ENCODE measurements at places on chromosomes 1 and 21.

GRCh38 chr1:165759095-165759494 lies 9.6 kb downstream of the TMCO1 start:
- DNase-seq: no peak

GRCh38 chr1:44628962-44629756 lies 45.1 kb downstream of the TMEM53 start:
- DNase-seq: peak; percentile 67

DNA sequence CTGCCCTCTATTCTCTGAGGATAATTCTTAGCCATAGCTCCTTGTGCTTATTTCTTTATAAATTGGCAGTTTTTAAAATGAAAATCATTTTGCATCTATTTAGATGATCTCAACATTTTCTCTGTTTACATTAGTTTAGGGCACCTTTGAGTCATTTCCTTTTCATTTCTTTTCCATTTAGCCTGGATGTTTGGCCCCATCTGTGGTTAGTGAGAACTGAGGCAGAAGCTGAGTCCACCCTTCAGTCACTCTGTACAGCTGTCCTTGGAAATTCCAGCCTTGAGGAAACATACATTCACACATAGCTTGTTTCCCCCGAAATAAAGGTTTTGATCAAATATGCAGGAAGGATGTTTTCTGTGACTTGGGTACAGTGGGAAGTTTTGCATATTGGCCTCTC lies 123.7 kb downstream of the NTNG1 start:
- no peak for DNase-seq

DNA sequence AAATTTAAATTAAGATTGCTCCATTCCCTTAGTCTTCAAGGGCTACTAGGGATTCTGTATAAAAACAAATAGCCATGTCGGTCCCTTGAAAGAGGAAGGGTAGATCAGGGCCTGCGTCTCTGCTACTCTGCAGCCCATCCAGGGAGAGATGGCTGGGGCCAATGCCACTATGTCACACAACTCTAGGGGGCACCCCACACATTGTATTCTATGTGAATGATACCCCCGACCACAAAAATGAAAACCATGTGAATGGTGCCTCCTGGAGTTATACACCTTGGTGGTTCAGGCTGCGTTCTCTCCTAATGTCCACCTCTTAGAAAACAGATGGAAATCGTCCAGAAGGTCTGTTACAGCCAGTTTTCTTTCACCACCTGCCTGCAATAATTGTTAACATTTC lies 18.0 kb downstream of the PIK3C2B start:
- no peak for DNase-seq

DNA sequence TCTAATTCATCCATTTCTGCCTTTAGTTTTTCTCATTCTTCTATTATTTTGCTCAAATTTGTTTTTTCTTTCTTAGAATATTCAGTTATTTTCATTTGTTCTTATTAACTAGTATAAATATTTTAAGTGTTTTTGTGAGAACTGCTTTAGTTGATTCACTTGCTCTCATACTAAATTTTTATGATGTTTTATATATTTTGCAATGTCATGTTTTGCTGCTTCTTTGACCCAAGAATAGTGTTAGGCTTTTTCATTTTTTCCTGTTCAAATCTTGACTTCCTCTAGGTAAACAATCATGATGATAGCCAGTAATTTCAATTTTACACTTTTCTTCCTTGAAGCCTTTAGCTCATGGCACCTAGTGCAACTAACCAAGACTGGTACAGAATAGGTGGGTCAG lies 45.2 kb downstream of the MAN1A2 start:
- DNase-seq: no peak

DNA sequence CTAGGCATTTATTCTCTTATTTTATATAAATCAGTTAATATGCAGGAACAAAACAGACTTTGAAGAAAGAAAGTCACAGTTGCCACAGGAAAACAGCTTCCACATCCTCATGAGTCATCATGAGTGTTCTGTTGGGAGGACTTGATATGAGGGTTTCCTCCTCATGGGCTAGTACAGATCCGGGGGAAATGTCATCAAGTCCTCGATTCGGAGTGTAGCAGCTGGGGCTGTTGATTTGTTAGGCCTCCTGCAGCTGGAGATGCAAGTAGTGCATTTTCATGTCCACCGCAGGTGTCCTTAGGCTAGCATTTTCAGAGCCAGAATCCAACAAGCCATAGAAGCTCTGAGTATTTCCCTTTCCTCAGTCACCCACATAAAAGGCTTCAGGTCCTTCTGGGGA lies 36.7 kb downstream of the ADAM30 start:
- DNase-seq: peak; percentile 41

DNA sequence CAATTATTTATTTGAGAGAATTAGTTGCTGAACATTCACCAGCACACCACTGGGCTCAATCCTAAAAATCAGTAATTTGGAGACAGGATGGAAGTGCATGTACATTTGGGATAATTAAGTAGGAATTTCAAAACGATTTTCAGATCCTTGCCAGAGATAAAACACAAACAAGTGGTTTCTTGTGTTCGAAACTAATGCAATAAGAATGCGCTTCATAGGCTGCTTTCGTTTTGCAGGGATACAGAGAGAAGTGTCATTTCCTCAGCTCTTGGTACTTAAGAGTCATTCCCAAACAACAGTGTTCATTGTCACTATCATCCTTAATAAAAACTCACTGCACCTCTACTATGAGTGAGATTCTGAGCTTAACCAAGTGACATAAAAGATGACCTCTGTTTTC lies 20.6 kb upstream of the USP24 start:
- DNase-seq: peak; percentile 54

DNA sequence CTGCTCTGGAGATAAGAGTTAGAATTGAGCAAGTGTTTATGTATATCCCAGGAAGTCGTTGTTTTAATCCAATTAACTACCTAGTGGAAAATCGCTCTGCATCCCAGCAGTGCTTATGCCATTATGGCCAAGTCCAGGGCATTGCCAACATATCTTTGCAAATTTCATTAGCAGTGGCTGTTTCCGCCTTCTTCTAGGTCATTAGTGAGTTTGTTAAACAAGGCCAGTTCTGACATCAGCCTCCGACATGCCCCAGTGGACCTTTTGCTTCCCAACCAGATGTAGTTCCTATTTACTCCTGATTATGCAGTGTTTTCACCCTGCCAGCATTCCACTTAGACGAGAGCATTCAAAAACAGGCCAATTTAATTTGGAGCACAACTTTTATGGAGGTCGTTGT lies 106.8 kb upstream of the FAM78B start:
- no peak for DNase-seq

DNA sequence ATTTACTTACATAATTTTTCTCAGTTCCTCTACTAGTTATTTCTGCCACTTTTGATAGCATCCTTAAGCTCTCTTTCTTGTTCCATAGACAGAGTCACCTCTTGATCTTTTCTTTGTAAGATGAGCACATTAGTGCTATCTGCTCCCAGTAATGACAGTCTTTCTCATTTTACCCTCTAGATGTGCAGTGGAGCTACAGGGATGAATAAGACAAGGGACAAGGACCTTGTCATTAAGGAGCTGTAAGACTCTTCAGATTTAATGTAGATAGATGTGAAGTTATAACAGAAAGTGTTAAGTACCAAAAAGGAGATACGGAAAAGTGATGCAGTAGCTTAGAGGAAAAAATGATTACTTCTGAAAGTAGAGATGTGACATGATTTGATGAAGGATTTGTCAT lies 20.4 kb downstream of the SCP2 start:
- no peak for DNase-seq

GRCh38 chr1:60865166-60865565 lies 217.2 kb upstream of the NFIA start:
- no peak for DNase-seq

- DNase-seq: peak; percentile 90
Measured at GRCh38 chr1:180231506-180231921, 1.4 kb downstream of the LHX4 start.

DNA sequence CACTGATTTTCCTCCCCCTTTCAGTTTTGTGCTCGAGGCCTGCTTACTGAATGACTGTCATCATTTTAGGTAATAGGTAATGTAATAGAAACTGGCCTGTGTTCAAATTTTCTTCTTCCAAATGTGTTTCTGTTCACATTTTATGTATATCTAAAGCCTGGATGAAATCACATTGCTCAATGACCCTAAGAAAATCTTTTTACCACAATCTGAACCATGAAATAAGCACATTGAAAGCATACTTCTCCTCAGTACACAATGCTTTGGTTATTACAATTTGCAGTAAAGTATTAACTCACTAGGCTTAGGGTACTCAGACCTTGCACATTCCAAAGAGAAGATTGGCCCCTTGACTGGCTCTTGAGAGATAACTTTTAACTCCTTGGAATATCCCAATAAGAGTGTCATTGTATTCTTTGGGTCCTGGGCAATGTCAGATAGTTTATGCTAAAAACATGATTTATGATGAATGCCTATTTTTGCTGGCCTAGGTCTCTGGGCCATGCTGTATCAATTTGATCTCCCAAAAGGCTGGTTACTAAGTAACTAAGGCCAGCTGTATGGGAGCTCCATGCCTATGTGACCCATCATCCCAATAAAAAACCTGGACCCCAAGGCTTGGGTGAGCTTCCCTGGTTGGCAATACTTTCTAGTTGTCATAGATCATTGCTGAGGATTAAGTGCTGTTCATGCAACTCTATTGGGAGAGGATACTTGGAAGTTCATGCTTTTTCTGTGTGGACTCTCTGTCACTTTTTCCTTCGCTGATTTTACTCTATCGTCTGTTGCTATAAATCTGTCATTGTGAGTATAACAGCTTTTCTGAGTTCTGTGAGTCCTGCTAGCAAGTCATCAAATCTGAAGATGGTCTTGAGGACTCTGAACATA lies 293.9 kb downstream of the GRIK1 start:
- DNase-seq: peak; percentile 90

DNA sequence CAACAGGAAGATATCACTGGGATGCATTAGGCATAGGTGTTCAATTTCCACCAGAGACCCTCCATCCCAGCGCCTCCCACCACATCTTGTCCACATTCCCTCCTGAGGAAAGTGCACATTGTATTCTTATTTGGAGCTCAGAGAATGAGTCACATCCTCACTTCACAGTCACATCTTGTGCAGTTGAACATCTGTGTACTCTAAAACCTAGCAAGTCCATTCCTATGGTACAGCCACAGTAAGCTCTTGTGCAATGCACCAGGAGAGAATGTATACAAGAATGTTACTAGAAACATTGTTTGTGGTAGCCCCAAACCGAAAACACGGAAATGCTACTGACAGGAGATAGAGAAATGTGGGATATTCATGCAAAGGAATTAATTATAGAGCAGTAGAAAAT lies 1.6 kb upstream of the KDF1 start:
- DNase-seq: peak; percentile 35

- DNase-seq: no peak
Measured at GRCh38 chr1:74857676-74858075, 124.7 kb downstream of the TYW3 start.

DNA sequence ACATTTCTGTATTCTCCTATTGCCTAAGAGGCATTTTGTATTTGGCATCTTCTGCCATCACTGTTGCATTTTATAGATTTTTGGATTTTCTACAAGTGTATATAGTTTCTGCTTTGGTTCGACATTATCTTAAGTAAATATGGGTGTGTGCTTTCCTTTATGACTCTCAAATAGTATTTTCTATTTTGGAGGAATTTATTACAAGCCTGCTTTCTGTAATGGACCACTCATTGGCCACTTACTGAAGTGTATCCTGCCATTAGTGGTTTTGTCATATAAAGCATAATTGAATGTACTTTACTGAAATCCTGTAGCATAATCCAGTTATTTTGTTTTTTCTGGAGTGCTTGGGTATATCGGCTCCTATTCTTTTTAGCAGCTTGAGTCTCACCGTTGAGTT lies 184.3 kb downstream of the PATJ start:
- no peak for DNase-seq

- peak; percentile 27 for DNase-seq
Measured at GRCh38 chr1:17875882-17876280, 120.7 kb downstream of the ACTL8 start.

GRCh38 chr1:186183970-186184628 lies 191.0 kb downstream of the TPR start:
- DNase-seq: peak; percentile 58

- DNase-seq: peak; percentile 52
Measured at GRCh38 chr1:202615501-202616354, 94.5 kb downstream of the SYT2 start.

- DNase-seq: no peak
Measured at GRCh38 chr1:33712186-33712585, 151.7 kb upstream of the HMGB4 start.

DNA sequence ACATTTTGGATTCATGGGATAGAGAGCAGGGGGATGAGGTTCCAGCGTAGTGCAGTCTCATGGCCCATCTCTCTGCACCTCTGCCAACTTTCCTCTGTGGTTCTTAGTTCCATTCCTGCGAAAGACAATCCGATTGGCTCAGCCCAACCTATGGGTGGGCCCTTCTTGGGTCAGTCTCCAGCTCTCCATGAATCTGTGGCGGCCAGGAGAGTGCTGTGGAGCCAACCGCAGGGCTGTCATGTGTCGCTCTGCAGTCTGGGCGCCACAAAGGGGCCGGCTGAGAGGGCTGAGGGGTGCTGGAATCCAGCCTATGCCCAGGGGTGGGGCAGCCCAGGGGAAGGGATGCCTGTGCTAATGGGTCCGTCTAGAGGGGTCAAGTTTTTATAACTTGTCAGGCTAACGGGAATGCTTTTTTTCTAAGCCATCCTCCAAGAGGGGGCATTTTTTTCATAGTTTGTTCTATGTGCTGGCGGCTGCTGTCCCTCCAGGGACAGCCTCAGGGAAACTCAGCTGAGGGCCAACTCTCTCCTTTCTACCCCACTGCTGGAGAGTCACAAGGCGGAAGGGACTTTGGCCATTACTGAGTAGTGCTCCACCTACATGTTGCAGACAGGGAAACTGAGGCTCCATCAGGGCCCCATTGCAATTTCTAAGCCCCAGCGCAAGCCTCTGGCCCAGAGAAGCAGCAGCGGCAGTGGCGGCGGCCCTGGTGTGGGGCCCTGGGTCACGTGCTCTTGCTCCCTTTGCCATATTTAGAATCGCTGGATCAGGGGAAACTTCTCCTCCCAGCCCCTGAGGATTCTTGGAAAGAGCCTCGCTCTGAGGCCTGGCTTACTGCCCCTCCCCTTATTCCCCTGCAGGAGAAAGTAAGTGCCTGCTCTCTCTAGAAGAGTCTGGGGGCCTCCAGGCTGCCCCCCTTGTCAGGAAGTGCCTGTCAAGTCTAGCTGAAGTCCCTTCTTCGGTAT lies 23.4 kb downstream of the KCNQ4 start:
- DNase-seq: no peak

GRCh38 chr1:159802111-159802510 lies at the start of gene FCRL6:
Gene FCRL6 (plus strand): TSS chr1:159802360. CDS start chr1:159802425, 65 bp downstream.
- no peak for DNase-seq

- no peak for DNase-seq
Measured at GRCh38 chr1:243335292-243335691, 79.5 kb downstream of the SDCCAG8 start.

DNA sequence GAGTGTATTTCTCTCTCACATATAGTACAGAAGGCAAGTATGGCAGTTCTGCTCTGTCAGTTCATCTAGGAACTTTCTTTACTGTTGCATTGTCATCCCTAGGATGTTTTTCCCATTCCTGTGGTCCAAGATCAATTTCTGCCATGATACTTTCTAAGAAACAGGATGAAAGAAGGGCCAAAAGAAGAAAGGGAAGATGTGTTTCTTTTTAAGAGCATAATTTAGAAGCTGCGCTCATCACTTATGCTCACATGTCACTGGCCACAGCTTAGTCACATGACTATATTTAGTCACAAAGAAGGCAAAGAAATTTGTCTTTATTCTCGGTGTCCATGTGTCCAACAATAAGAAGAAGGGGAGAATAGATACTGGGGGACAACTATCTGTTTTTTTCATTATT lies 7.0 kb upstream of the MAST2 start:
- no peak for DNase-seq

- DNase-seq: no peak
Measured at GRCh38 chr1:98304888-98305287, 356.6 kb upstream of the SNX7 start.

Measured in ACHN (cell line).